NCI-H82 (cell line): ENCODE measurements at places on chromosomes 1 and 21.
A peak's percentile ranks its signal among the peaks of the same experiment; 100 is the strongest.

- DNase-seq = no peak
Measured at GRCh38 chr1:175193527-175193910, 943 bp upstream of the KIAA0040 start.

DNA sequence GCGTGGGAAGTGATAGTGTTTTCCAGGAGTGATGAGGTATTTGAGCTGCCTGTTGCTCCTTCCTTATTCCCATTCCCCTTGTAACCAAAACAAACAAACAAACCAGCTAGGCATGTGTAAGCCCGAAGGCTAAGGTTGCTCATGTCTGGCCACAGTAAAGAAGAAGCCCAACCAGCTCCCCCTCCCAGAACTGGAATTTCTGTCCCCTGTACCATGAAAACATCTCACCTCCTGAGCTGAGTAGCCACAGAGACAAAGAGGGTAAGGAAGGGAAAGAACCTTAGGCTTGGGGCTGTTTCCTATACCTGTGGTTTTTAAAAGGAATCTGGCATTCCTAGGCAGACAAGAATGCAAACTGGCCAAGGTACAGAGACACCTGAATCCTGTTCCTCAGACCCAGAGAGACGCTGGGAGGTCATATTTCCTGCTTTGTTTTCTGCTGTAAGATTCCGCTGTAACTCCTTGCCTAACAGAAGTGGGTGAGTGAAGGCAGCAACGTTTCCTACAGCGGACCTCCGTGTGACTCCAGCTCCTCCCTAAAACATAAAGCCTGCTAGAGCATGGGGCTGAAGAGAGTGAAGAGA is 41.7 kb upstream of the RAB4A start:
- DNase-seq = no peak

- DNase-seq = no peak
Measured at GRCh38 chr1:221396526-221396925, 345.4 kb downstream of the DUSP10 start.

GRCh38 chr1:223082914-223083313 is 60.1 kb downstream of the TLR5 start:
- DNase-seq = no peak

DNA sequence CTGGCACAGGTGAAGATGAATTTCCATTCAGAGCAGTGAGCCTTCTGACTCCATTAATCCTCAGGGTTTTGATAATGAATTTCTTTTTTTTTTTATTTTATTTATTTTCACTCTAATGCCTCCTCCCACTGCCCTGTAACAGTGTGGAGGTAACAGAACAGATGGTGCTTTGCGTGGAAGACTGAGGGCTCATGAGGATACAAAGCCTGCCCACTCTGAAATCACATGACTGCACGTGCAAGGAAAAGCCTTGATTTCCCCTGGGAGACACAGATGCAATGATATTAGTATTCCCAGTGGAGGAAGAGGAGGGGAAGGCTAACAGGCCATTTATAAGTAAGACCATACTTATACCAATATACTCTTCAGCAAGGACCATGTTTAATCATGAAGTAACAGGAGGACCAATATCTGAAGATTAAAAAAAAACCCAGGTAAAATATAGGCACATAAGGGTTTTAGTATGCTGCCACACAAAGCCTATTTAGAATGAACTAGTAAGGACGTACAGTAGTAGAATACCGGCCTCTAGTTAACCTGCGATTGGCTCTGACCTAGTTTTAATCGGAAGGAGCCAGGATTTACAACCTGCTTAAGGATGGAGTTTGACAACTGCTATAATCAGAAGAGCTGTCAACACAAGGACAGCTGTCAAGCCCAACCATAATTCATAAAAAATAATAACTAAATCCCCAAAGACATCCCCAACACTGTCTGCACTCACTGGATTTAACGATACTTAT is 69.6 kb downstream of the LHX4 start:
- DNase-seq = peak; percentile 98

DNA sequence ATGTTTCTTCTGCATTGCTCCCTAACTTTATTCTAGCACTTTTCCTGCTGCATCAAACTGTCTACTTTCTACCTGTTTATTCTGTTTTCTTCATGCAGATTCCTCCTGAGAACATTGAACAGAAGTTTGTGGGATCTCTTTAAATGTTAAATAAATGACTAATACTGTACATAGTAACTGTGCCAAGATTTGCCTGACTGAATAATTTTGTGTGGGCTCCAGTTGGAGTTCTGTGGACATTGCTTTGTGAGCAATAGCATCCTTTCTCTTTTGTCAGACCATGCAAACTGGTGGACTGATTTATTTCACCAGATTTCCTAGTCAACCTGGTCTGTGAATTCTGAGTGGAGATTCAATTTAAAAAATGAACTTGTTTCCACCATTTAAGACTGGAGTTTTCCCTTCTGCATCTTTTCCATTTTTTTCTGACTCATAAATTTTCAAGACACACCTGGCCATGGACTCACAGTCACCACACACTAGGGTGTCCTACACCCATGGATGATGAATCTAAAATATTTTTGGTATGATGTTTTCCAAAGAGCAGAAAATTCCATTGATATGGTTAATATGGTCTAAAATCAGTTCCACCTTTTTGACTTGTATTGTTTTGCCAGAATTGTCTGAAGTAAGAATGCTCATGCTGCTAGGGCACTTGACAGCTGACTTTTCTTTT is 140.7 kb upstream of the SPAG17 start:
- DNase-seq = no peak

DNA sequence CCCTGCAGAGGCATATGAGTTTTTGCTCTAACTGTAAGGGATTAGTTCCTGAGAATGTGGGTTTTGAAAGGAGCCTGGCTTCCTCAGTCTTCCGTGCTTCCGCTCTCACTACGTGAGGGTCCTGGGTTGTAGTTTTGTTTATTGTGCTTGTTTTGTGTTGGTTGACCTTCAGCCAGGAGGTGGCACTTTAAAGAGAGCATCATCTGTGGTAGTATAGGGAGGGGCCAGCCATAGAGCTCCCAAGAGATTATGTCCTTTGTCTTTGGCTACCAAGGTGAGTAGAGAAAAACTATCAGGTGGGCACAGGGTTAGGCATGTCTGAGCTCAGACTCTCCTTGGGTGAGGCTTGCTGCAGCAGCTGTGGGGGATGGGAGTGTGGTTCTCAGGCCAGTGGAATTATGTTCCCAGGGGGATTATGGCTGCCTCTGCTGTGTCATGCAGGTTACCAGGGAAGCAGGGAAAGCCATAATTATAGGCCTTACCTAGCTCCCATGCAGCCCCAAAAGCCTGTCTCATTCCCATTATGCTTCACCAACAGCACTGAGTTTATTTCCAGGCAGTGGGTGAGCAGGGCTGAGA is 23.5 kb downstream of the CYP4B1 start:
- DNase-seq = peak; percentile 72

DNA sequence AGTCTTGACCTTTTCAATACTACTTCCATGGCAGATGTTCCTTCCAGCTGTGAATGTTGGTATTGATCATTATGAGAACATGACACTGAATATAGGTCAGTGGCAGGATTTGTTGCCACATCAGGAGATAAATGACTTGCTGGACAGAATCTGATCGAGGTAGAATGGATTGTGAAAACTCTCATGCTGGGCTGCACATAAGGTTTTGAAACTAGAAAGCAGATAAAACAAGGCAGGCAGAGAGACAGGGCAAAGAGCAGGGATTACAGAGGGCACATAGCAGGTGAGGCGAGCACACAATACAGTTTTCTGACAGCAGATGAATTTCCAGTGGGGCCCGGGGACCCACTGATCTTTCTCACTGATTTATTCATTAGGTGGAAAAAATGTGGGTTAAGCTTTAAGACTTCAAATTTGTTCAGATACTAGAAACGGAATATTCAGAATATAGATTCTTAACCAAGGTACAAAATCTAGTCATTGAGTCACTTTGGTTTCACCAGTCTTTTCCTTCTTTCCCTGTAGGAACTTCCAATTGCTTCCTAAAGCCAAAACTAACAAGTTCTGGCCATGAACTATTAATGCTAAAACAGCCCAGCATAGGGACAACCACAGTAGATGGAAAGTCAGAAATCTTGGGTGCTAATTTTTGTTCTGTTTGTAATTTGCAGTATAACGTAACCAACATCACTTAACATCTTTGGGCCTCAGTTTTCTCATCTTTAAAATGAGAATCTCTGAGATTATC is 296.0 kb upstream of the PTBP2 start:
- no peak for DNase-seq

GRCh38 chr21:33655588-33656221 is 13.4 kb downstream of the ITSN1 start:
- no peak for DNase-seq

- DNase-seq = no peak
Measured at GRCh38 chr1:204025917-204026707, 46.8 kb upstream of the SOX13 start.

DNA sequence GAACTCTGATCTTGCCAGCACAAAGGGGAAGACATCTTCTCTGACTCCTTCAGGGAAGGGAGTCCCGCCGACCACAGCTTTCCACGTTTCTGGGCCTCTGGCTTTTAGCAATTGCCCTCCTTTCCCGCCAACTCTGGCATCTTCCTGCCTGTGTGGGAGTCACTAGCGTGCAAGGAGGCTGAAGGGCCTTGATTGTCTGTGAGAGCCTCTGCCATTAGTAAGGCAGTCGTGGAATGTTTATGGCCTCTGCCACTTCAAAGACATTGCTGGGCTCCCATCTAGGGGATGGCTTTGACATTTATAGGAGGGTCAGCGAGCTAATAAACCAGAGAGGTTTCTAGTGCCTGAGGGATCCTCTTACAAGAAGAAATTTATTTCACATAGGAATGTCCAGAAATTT is 14.3 kb upstream of the PROK1 start:
- no peak for DNase-seq

DNA sequence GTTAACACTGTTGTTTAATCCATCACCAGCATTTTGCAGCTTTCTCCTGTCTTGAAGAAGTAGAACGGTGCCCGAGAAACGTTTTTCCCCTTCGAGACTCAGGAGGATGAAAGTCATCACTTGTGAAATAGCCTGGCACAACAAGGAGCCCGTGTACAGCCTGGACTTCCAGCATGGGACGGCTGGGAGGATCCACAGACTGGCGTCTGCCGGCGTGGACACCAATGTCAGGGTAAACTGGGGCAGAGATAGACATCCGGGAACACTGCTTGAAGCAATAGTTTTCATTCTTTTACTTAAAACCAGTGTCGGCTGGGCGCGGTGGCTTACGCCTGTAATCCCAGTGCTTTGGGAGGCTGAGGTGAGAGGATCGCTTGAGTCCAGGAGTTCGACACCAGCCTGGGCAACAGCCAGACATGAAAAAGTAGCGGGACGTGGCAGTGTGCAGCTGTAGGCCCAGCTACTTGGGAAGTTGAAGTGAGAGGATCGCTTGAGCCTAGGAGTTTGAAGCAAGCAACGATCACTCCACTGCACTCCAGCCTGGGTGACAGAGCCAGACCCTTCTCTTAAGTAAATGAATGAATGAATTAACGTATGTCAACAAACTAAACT is 945 bp downstream of the CHAF1B start:
- DNase-seq = peak; percentile 23

GRCh38 chr1:40161125-40161887 is at the start of gene RLF:
RLF (plus strand) TSS chr1:40161387; CDS start chr1:40161400, 13 bp downstream.
- DNase-seq = peak; percentile 97

- DNase-seq = no peak
Measured at GRCh38 chr1:164702664-164703063, 143.7 kb downstream of the PBX1 start.

DNA sequence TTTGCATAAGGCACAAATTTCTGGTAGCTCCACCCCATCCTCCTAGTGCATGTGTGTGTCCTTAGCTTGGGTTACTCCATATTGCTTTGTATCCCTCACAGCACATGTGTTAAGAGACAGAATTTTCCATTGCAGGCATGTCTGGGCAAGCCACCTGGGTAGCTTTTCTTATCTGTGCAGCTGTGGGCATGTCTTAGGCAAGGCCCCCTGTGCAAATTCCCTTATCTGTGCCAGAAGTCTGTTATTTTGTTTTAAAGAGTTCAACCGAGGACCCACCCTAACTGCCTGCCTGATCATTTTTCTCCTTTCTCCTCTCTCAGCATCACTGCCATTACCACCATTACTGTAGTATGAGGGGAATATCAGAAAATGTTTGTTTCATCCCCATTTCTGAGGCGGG is 131.9 kb downstream of the CYYR1 start:
- no peak for DNase-seq

DNA sequence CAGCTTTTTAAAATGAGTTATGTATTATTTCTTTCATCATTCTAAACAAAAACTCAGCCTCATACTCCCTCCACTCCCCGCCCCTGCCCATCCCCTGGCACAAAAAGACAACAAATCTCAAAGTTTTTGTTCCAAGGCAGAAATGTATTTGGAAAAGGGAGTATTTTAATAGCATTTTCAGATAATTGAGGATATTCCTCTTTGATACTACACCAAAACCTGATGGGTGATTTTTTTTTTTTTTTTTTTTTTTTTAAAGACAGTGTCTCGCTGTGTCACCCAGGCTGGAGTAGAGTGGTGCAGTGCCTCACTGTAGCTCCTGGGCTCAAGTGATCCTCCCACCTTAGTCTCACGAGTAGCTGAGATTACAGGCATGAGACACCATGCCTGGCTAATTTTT is 16.2 kb downstream of the SLC16A1 start:
- no peak for DNase-seq

GRCh38 chr1:22841860-22842281 is 130.8 kb downstream of the LACTBL1 start:
- no peak for DNase-seq

DNA sequence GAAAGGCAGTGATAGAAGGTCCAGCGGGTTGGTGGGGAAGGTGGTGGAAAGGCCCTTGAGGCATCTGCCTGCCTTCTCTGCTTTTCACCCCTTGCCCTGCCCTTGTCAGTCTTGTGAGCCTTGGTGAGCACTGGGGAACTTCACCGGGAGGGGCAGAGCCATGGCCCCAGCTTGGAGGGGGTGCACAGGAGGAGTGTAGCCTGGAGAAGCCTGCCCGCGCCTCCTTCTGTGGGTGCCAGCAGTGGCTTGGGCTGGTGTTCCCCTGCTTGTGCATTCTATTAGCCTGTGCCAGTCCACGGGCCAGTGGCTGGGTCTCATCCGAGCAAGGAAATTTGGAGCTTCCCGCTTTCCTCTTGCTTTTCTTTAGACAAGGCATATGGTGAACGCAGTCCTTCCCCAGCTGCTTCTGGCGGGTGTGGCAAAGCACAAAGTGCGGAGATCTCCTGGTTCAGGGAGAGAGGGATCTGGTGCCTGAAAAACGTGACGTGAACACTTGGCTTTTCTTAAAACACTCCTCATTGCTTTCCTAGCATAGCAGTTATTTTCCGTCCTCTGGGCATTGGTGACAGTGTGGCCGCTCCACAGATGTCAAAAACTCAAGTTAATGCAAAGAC is 10.6 kb upstream of the B3GALT5 start:
- no peak for DNase-seq

DNA sequence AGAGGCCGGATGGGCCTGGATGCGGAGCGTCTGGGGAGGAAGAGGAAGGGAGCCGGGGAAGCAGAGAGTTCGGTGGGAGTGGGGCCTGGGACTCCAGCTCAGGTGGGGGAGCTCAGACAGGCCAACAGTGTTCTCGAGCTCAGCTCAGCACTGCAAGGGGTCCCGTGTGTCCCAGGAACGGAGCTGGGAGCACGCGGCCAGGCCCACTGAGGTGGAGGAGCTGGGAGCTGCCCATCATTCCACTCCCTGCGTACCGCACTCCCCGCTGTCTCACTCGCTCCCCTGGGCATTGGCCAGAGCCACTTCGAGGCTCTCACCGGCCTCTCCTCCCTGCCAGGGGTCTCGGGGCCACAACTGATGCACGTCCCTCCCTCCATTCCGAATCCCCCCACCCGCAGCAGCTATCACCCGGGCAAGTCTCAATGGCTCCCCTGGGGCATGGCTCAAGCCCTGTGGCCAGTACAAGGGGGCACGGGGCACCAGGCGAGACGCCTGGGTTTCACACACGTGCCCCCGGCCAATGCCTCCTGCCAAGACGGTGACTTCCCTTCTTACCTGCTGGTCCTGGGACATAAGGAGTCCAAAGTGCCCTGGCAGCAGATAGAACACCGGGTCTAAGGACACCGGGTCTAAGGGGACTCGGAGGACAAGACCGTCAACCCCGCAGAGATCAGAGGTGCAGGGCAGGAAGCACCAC is 30.3 kb upstream of the COL6A2 start:
- DNase-seq = no peak
